NCI-H1105 treated with DMSO at 0.1 percent for 48 hours (cell line): ENCODE measurements at places on chromosomes 16 and 17.
A peak's percentile ranks its signal among the peaks of the same experiment; 100 is the strongest.

DNA sequence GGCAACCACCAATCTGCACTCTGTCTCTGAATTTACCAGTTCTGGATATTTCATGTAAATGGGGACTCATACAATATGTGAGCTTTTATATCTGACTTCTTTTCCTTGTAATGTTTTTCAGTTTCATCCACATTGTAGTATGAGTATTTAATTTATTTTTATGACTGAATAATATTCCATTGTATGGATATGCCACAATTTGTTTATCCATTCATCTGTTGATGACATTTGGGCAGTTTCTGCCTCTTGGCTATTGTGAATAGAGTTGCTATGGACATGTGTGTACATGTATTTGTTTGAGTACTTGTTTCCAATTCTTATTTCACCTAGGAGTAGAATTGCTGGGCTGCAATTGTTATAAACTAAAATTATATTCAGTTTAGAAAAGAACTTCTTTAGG lies 126.9 kb downstream of the MRTFB start:
- DNase-seq = no peak

- DNase-seq = no peak
Measured at GRCh38 chr17:57965521-57966160, 10.4 kb upstream of the CUEDC1 start.

DNA sequence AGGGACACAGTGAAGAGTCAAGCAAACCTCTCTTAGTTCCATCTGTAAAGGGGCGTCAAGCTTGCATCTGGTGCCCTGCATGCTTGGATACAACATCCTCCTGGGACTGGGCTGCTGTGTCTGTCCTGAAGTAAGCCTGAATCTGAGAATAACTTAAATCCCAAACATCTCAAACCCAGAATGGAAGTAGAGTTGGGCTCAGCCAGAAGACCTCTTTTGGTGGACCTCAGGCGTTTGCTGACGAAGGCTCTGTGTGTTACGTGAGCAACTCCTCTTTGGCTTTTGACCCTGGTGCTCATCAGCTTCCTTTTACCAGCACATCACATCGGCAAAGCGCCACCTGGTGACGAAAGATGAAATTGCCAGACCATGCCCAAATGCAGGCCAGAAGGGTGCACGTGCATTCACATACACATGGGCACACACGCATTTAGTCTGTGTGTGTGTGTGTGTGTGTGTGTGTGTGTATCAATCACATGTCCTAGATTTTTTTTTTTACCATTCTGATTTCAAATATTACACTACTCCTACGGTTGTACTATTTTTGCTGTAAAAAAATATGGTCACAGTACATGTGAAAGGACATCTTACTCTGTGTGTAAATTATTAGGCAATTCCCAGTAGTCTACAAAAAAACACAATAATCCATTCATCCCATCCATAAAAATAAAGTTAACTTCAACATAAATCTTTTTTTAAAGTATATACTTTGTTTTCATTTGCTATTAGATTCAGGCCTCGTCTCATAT lies 41.1 kb upstream of the FOXJ1 start:
- DNase-seq = peak; percentile 82

- DNase-seq = no peak
Measured at GRCh38 chr17:60165223-60165622, 15.4 kb downstream of the CA4 start.

- DNase-seq = peak; percentile 1
Measured at GRCh38 chr17:81295676-81296381, 722 bp upstream of the SLC38A10 start.

GRCh38 chr16:22383827-22384226 lies 9.4 kb upstream of the CDR2 start:
- no peak for DNase-seq

GRCh38 chr17:69764146-69764545 lies 310.9 kb upstream of the KCNJ16 start:
- no peak for DNase-seq

GRCh38 chr16:17224879-17225281 lies 245.9 kb downstream of the XYLT1 start:
- DNase-seq = peak; percentile 16

DNA sequence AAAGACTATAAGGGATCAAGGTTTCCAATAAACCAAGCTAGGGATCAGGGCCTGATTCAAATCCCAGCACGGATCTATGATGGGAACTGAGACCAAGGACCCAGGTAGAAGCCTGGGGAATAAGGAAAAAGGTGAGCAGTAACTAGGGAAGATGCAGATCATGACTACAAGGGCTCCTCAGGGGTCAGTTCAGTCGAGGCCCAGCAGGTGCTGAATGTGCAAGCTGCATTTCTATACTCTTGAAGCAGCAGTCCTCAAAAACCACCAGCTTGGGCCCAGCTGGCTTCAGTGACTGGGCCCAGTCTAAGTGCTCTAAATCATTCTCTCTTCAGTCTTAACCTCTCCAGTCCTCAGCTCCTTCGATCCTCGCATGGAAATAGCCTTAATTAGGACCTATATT lies 228.8 kb upstream of the AXIN2 start:
- no peak for DNase-seq

DNA sequence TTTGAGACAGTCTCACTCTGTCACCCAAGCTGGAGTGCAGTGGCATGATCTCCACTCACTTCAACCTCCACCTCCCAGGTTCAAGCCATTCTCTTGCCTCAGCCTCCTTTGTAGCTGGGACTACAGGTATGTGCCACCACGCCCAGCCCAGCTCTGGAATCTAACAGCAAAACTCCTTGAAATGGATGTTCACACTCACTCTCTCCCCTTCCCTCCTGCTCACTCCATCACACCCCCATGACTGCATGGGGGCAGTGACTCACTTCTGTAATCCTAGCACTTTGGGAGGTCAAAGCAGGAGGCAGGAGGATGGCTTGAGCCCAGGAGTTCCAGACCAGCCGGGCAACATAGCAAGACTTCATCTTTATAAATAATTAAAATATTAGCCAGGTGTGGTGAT lies 11.1 kb upstream of the TFAP4 start:
- no peak for DNase-seq

DNA sequence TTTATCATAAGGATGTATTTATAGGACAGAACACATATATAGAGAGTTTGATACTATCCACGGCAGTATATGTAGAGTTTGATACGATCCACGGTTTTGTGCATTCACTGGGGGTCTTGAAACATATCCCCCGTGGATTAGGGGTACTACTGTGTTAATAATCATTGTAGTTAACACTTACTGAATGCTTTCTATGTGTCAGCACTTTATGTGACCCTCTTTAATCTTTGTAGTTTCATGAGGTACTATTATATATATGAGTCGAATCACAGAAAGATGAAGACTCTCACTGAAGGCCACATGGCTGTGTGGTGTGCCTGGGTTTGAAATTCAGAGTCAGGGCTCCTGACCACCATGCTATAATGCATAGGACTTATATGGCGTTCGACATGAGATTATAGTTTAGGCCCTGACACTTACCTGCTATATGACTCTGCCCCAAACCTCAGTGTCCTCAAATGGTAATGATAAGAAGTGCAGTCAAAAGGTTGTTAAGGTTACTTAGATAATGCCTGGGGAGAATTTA lies 4.3 kb upstream of the HEATR6 start:
- no peak for DNase-seq

- DNase-seq = no peak
Measured at GRCh38 chr16:57704011-57704904, 9.7 kb downstream of the DRC7 start.

DNA sequence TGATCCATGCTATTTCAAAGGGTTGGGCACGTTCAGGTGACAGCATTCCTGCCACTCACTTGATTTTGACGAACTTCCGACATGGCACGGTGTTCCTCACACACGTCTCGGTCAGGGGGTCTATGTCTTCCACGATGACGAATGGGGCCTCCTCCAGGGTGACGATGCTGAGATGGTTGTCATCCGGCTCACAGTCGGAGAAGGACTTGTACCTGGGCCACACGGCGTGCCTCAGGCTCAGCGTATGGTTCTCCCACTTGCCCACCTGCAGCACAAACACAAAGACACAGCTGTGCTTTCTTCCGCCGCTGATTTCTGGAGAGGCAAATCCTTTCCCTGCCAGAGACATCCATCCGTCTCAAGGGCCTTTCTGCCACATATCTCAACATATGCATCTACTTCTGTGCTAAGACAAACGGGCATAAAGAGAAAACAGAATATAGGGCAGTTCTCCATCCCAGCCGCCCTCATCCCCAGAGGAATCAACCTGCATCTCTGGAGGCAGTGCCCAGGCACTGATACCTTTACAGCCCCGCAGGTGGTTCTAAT lies 332.5 kb downstream of the GRIN2A start:
- peak; percentile 1 for DNase-seq

DNA sequence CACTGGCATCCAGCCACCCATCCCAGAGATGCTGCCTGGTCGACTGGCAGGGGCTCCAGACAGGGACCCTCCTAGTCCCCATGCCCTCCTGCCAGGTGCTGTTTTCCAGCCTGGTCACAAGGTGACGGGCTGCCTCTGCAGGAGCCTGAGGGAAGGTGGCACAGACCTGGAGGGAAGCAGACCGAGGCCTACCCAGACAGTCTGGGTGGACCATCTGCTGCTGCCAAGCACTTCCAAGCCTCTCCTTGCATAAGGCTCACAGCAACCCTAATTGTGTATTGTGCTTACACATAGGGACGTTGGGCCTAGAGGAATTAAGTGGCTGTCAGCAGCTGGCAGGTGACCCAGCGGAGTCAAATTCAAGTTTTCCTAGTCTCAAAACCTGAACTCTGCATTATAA lies 90.1 kb upstream of the KCNJ18 start:
- DNase-seq = no peak

- no peak for DNase-seq
Measured at GRCh38 chr17:67557052-67557845, 160.5 kb upstream of the NOL11 start.
